ENCODE measurements at places on chromosomes 4 and X.

DNA sequence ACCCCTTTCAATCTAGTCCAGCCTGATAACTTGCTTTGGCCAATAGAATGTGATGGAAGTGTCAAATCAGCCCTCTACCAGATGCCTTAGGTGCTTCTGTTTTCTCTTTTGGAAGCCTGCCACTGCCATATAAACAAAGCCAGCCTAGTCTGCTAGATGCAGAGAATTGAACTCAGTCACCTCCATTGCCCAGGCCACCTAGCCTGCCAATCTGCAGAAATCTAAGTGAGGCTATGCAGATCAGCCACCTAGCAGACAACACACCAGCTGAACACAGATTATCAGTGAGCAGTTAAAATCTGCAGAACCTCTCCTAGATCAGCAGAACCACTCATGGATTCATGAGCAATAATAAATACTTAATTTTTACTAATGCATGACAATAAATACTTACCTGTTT is 1108.2 kb downstream of the PCDH18 start:
- no peak for DNase-seq

DNA sequence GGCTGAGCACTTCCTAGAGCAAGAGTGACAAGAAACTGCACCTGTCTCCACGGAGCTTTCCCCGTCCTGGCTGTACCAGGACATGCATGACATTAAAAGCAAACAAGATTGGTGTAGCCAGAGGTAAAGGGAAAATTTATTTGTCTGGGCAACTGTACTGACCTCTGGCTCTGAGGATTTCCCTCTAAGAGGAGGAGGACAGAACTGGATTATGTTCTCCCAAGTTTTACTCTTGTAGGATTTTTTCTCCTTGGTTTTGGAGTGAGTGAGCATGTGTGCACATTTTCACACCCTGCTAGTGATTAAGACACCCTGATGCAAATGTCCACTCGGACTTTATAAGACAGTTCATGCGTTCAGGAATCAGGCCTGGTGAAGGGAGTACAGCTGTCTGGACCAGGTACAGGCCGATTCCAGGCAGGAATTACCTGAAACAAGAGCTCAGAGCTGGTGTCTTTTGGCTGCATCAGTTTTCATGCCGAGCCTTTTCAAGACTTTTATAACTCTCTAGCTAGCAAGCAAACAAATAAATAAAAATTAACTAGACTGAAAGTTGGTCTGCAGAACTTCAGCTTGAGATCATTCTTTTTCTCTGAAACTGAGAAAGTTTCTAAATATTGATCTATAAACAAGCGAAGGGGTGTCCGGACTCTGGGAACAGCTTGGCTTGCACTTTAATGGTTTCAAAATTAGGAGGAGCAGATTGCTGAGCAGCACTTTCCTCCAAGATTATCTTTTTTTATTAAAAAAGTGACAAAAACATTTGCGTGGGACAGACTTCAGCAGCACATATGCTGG is 51.3 kb upstream of the SPRY1 start:
- DNase-seq, result no peak

DNA sequence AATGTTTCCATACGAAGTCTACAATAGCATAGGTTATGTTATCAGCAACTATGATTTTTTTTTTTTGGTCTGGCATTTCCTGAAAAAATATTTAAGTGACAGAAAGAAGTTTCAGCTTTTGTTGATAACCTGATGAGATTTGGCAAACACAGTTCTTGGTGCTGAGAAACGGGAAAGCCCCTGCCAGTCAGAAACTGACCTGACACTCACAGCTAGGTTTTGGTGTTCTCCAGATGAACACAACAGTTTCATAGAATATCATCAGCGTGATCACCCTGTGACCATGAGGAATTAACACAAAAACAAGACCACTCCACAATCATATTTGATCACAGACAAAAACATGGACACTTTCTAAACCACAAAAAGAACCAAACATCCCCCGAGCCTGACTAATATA is 152.5 kb upstream of the DCAF8L1 start:
- DNase-seq, result no peak

DNA sequence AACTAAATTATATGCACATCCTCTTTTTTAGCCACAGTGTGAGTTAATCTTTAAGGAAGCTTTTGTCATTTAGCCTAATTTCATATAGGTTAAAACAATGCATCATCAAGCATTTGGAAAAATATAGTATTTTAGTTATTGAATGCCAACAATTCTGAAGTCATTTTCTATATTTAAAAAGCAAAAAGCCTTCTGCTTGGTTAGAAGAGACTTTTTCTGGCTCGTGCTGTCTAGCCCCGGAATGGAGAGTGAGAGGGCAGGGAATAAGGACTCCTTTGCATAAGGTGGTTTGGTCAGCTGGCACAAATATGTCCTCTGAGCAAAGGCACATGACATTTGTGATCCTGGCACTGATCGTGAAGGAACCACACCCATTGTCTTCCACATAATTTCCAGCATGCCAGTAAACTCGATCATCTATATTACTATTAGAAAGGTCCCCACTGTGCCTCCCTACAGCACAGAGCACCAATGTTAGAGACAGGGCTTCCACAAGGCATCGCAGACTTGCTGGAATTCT is 393.7 kb upstream of the INTU start:
- no peak for DNase-seq

- no peak for DNase-seq
Observed at GRCh38 chr4:166252487-166253402, 379.7 kb downstream of the TLL1 start.

DNA sequence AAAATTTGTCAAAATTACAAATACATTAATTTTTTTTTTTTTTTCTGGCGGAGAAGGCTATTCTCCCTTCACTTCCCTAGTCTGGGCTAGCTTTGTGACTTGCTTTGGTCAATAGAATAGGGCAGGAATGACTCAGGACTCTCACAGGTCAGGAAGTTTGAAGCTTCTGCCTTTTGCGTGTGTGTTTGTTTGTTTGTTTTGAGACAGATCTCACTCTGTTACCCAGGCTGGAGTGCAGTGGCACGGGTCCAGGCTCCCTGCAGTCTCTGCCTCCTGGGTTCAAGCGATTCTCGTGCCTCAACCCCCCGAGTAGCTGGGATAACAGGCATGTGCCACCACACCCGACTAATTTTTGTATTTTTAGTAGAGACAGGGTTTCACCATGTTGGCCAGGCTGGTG is 55.9 kb upstream of the USP9X start:
- no peak for DNase-seq

DNA sequence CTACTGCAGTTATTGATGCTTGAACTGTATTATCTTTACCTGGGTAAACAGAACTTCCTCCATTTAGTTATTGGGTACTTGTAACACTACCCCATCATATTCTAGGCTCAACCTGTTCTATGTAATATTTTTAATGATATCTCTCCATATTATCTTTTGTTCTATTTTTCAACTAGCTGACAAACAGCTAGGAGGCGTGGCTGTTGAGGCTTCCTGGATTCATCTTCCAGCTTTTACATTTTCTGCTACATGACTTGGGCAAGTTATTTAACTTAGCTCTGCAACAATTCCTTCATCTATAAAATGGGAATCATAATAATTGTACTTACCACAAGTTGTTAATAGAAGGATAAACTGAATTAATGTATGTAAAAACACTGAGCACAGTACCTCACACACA is 349.3 kb downstream of the PTTG2 start:
- no peak for DNase-seq

All from H54 (cell line).